ENCODE measurements at places on chromosomes 7 and 10.

DNA sequence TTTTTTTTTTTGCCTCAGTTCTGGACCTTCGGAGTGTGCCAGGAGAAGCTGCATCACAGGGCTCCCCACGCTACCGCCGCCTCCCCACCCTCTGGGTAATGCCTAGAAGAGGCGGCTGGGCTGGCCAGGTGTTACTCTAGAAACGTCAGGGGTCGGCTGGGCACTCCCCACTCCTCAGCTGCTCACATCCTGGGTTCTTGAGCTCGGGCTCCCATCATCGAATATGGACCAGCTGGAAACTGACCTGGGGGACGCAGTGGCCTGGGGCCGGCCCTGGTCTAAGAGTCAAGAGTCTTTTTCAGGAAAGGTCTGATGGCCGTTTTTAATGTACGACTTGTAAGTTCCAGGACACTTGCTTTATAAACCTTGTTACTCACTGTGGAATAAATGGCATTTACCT, 326.5 kb downstream of the WDR37 start:
- DNase-seq, result no peak

DNA sequence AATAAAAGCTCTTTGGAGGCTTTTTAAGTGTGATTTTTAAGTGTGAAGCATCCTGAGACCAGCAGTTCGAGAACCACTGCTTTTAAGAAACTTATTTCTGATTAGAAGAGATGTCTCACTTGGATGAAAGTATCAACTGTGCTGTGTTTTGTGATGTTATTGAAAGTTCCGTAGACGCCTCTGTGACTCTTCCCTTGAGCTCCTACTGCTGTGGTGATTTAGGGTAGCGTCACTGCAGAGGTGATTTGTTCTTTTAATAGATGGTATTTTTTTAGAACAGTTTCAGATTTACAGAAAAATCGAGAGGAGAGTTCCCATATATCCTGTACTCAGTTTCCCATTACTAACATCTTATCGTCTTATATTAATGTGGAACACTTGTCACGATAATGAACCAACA, 29.5 kb downstream of the FBH1 start:
- DNase-seq, result no peak

- no peak for DNase-seq
Observed at GRCh38 chr7:133401225-133401624, 148.3 kb downstream of the EXOC4 start.

GRCh38 chr10:110226543-110226925, 19.1 kb downstream of the MXI1 start:
- peak; percentile 74 for DNase-seq

DNA sequence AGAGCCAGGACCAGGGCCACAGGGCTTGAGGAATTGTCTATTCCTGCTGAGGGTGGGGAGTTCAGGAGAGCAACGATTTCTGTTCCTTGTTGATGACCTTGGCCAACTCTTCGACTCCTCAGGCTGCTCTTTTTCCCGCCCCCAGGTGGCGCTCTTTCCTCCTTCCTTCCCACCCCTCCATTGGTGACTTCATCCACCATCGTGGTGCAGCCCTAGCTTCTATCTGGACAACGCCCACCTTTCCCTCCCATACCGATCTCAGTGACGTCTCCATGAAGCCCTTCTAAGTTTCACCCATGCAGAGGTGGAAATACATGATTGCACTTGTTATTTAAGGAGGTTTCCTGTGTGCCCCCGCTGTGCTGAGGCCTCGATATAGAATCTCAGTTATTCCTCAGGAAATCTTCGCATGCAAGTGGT, 22.1 kb upstream of the CARD11 start:
- DNase-seq, result peak; percentile 23

DNA sequence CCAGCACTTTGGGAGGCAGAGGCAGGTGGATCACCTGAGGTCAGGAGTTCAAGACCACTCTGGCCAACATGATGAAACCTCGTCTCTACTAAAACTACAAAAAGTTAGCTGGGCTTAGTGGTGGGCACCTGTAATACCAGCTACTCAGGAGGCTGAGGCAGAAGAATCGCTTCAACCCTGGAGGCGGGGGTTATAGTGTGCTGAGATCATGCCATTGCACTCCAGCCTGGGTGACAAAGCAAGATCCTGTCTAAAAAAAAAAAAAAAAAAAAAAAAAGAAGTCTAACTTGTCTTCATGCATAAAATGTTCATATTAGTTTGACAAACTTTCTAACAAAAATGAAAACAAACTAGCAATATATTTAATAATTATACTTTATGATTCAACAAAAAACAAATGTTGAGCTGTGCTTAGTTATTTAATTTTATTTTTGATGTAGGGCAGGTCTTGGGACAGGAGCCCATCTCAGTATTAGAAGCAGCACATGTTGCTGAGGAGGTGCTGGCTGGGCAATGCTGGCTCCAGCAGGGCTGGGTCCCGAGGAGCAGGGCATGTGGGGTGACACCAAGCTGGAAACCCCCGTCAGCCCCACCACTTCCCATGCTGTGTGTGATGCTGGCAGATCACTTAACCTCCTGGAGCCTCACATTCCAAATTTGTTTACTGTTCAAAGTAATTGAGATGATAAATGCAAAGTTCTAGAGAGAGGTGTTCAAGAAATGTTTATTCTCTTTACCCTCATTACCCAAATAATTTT, 335.3 kb upstream of the KLF6 start:
- no peak for DNase-seq

- no peak for DNase-seq
Observed at GRCh38 chr7:30522159-30522558, 17.5 kb upstream of the GGCT start.

DNA sequence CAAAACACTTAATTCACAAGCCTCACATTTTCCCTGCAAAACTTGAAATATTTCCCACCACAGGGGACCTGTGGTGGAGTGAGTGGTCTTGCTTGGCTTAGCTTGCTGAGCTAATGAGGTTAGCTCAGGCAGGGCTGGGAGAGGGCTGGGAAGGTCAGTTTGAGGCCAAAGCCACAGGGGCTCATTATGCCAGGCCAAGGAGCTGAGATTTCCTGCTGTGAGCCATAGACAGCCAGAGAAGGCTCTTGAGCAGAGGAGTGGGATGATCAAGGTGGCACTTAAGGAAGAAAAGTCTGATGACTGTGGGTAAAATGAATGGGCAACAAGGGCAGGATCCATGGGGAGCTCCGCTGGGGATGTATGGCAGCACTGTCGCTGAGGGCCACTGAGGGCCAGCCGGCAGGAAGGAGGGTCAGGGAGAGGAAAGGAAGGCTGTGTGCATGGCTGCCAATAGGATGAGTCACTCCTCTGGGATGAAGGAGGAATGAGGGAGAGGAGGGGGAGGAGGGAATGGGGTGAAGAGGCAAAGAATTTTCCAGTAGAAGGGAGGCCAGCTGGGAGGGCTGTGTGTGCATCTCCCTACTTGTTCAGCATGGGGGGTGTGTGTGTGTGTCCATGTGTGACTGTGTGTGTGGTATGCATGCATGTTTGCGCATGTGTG, 18.7 kb upstream of the ZNF488 start:
- no peak for DNase-seq

DNA sequence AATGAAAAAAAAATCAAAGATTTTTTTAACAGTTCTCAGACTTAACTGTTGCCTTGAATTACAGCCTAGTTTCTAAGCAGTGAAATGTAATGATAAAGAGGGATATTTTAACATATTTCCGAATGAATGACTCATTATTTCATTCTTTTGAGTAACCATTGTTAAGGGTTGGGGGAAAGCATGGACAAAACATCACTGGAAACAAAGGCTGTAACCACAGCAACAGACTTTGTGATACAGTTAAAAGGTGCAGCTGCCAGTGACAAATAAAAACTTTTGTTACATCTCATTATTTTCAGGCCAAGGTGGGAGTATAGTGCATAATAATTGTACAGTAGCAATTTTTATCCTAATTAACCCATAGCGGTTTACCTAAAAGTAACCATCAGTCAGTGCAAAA, 172.6 kb downstream of the LRRTM3 start:
- DNase-seq, result no peak

- no peak for DNase-seq
Observed at GRCh38 chr7:91266689-91267090, 2.5 kb downstream of the FZD1 start.

DNA sequence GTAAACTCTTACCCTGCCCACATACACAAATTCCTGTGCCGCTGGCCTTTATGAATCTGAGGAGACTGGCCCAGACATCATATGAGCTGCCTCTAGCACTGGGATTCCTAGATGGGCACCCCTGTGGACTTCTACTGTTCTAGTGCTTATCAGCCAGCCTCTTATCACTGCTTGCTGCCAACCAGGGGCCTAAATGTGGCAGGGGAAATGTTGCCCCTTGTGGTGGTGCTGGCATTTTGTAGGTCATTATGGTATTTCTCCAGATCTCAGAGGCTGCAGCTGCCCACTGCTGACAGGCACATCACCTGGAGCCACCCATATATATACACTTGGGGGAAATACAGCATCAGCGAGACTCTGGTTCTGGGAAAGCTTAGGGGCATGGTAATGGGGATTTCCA, 5.4 kb downstream of the SFR1 start:
- no peak for DNase-seq

DNA sequence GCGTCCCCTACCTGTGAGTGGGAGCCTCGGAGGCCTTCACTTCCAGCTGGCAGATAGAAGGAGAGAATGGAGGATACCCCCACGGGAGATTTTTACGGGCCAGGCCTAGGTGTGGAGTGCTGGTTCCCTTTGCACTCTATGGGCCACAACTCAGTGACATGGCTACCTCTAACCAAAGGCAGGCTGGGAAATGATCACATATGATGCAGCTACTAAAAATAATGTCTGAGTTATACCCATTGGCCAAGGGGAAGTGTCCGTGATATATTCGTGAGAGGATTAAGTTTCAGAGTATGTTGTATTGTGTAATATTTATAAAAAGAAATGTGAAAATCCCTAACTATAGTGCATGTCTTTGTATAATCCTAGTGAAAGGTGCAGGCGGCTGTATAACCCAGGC, 13.5 kb upstream of the HIPK2 start:
- no peak for DNase-seq

DNA sequence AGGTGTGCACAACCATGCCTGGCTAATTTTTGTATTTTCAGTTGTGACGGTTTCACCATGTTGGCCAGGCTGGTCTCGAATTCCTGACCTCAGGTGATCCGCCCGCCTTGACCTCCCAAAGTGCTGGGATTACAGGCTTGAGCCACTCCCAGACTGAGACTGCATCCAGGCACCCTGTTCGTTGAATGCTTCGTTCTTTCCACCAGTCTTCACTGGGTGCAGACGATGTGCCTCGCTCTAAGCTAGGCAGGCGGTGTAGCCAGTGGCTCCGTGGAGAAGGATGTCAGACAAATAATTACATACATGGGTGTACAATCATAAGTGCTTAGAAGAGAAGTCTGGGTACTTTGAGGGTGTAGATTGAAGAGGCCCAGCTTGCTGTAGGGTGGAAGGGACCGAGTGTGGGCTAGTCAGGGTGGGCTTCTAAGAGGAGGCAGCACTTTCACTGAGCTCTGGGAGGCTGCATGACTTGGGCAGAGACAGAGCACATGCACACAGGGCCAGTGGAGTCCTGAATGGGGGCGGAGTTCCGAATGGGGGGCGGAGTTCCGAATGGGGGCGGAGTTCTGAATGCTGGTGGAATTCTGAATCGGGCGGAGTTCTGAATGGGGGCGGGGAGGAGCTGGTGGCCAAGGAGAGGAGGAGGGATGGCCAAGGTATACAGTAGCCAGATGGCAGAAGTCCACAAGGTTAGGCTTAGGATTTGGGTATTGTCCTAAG, 74.3 kb downstream of the COL26A1 start:
- DNase-seq, result no peak

DNA sequence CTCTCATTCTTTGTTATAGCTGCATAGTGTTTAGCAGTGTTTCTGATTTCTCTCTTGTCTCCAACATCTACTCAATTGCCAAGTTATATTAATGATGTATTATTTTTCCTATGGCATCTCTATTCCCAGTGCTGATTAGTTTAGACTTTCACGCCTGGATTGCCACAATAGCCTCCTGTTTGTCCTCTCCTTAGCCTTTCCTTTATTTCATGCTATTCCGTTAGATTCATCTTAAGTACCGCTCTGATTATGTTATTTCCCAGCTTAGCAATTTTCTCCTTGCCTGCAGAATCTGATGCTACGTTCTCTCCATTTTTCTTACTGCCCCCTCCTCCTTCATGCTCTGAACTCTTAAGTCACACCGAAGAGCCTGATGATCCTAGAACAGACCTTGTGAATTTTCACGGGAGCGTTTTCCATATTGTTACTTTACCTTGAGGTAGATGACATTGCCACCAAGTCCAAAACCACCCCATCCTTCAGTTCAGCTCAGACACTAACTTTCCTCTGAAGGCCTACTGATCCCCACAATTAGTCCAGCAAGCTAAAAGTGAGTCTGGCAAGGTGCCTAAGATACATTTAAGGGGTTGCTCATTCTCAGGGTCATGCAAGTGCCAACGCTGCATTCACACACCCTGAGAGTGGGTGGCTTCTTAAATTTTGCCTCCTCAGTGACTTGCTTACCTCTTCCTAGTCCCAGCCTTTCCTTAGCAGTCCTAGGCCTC, 6.6 kb upstream of the NRF1 start:
- DNase-seq, result no peak

GRCh38 chr7:108818742-108819141, 249.1 kb downstream of the DNAJB9 start:
- no peak for DNase-seq

GRCh38 chr10:13930120-13930519, 343.4 kb downstream of the PRPF18 start:
- no peak for DNase-seq

GRCh38 chr10:23331567-23332301, 12.9 kb downstream of the C10orf67 start:
- DNase-seq, result no peak

DNA sequence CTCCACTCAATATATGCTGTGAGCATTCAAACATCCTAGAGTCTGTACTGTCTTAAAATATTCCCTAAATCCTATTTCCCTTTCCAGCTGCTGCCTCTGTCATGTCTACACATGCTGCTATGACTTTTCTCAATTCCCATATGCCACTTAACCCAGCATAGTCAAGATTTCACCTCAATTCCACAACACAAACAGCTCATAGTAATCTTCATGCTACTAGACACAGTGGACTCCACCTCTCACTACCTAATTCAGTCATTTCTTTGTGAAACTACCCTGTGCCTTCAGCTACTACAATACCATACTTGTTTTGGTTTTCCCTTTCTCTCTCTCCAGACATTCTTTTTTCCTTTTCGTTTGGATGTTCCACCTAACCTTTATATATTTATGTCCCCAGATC, 45.5 kb downstream of the GSAP start:
- DNase-seq, result no peak

GRCh38 chr10:4278186-4278585, 493.2 kb upstream of the KLF6 start:
- DNase-seq, result no peak

All from activated naive CD8-positive, alpha-beta T cell treated with anti-CD3 and anti-CD28 coated beads, Interleukin-2, amount 50 U/mL, for 16 hours (primary cell).